Stimulated activated CD8-positive, alpha-beta memory T cell treated with anti-CD3 and anti-CD28 coated beads, Interleukin-4, amount 100 ng/mL, for 4 hours (primary cell): ENCODE measurements at places on chromosomes 2 and 18.

- no peak for DNase-seq
Observed at GRCh38 chr2:19864381-19864780, 37.4 kb downstream of the TTC32 start.

GRCh38 chr2:181677912-181678586 is 2.3 kb downstream of the NEUROD1 start:
- no peak for DNase-seq

DNA sequence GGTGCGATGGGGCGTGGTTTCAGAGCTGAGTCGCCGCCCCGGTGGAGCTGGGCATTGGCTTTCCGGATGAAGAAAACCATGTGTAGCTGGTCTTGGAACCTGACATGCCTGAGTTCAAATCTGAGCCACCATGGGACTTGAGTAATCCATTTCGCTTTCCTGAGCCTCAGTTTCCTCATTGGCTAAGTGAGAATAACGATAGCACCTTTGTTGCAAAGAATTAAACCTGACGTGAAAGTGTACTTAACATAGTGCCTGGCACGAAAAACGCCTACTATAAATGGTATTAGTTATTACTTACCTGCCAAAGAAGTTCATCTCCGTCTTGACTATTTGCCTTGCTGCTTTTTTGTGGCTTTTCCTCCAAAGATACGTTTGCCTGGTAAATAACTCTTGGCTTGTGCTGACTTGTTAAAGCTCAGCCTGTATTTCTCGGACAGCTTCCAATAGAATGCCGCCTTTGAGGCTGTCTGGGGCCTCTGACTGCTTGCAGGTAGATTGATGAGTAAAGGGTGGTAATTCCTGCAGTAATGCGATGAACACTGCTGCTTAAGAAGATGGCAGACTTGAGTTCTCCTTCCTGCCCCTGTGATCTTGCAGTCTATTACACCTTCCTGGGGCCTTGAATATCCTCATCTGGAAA is 1.3 kb downstream of the CDCA7 start:
- DNase-seq = no peak

- no peak for DNase-seq
Observed at GRCh38 chr2:218161644-218162043, 5.1 kb downstream of the CXCR1 start.

DNA sequence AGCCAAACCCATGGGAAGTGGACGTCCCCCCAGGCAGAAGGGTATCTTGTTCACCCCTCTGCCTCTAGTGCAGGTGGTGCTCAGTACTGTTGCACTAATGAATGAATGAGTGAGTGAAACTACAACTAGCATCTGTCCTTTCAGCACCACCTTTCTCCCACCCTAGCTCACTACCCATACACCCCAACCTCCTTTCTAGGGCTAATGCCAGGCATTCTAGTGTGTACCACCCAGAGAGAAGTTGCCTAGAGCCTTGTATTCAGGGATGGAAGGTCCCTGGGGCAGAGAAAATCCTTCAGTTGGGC is 22.5 kb downstream of the CCT7 start:
- DNase-seq = no peak

GRCh38 chr18:22170421-22171257 is 1.2 kb downstream of the GATA6 start:
- DNase-seq = no peak

GRCh38 chr2:200765995-200766660 is 45.6 kb upstream of the BZW1 start:
- DNase-seq = no peak

GRCh38 chr2:28101892-28102291 is 211.4 kb downstream of the BABAM2 start:
- no peak for DNase-seq

DNA sequence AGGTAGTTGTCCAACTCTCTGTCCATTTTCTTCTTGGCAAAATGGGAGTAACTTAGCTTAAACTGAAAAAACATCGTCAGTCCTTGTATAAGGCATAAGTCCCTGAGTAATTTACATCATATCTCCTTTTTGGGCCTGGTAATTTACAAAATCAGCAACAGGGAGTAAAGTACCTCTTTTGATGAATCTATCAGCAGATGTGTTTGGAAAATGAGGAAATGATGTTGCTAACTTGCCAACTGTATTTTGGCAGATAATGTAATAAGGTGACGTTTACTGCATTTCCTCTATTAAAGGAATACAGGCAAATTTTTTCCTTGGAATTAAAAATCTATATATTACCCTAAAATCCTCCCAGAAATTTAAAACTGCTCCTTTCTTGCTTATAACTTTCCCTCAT is 29.2 kb downstream of the ANKRD44 start:
- DNase-seq = no peak

DNA sequence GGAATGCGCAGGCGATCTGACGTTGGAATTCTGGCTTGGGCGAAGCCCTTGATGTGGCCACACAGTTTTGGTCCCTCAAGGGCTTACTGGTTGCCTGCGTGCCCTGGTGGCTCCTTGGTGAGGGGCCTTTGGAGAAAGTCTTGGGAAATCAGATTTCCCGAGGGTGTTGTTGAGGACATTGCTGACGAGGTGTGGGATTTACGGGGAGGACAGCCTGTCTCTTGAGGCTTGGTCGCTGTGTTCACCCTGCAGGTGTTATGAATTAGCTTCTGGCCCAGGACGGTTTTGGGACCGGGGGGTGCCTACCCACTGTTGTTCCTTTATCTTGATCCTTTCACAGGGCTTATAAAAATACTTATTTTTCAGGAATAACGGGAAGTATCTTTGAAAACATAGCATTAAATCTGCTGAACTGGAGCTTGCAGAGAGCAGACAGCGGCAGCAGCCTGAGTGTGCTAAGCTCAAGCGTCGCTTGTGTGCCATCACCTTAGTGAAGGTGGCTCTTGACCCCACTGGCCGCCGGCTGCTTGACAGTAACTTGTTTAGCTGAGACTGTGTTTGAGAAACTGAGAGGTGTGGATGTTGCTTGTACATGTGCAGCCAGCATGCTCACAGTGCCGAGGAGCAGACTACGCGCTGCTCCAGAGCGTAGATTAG is 4.2 kb downstream of the CTDP1 start:
- no peak for DNase-seq

GRCh38 chr2:21198637-21199036 is 74.9 kb downstream of the TDRD15 start:
- no peak for DNase-seq

DNA sequence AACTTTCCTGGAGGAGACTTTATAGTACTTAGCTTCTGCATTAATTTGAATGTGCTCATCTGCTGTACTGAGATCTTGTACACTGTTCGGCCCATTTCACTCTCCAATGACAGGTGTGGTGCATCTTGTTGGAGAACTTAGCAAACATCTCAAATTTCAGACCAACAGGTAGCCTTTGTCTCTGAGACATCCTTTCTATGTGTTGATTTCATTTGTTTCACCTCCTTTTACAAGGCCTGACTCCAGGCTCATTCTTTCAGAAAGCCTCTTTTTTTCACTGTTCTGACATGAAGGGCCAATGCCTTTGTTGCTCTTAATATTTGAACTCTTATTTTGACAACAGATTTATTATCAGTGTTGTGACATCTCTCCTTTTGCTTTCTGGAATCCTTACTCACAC is 271.8 kb upstream of the FANCL start:
- DNase-seq = no peak

GRCh38 chr2:30216157-30216556 is 15.2 kb upstream of the LBH start:
- no peak for DNase-seq

DNA sequence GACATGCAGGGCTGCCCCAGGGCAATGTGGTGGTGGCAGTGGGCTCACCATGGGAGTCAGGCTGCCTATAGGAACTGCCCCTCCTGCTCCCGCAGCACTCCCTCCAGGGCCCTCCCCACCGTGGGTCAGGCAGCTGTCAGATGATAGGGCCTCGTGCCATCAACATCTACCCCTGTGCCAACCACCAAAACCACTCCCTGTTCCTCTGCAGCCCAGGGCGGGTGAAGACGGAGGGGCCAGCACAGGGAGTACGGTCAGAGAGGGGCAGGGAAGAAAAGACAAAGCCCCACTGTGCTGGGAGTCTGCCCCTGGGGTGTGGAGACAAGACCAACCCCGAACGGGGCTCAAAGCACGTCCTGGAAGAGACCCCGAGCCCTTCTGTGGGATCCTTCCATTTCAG is 97.4 kb downstream of the TNS1 start:
- DNase-seq = no peak

- DNase-seq = no peak
Observed at GRCh38 chr18:80229766-80230745, 17.3 kb downstream of the PARD6G start.

DNA sequence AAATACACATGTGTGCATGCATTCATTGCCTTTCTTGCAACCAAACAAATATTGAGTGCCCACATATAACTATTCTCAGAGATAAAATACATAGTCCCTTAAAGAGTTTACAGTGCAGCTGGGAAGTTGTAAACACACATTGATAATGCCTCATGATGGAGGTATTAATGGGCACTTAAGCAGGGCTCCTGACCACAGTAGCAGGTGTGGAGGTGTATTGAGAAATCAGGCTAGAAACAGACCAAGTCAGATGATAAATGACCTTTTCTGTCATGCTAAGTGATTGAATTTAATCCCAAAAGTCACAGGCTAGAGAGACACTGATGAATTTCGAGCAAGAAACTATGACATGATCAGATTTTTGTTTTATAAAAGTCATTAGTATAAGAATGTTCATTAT is 157.7 kb downstream of the ZNF385B start:
- DNase-seq = no peak

DNA sequence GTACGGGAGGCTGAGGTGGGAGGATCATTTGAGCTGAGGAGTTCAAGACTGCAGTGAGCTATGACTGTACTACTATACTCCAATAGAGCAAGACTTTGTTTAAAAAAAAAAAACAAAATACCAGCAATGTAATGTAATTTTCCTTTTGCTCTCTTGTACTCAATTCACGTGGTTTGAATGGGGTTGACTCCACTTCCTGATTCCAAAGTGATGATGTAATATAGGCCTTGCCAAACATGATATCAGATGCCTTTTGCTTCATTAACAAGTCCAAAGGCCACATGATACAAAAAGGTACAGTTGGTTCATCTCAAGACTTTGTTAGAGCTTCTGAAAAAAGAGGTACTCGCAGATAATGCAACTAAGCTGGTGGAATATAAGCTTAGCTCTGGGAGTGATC is 321.8 kb downstream of the ZEB2 start:
- DNase-seq = no peak

DNA sequence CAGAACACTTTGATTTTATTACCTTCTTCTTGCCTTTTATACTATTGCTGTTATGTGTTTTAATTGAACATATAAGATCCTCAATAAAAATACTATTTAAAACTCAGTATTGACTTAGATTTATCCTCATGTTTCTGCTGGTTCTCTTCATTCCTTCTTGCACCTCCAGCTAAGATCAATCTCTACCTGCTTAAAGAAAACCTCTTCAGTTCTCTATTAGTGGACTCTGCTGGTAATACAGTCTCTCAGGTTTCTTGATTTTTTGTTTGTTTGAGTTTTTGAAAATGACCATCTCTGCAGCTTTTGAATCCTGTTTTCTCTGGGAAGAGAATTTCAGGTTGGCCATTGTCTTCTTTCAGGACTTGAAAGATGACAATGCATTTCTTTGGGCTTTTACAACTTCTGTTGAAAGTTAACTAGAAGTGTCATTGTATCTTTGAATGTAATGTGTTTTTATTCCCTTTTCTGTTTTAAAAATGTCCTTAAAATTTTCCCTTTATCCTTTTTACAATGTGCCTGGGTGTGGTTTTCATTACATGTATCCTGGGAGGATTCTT is 29.8 kb upstream of the TMEM131 start:
- no peak for DNase-seq

GRCh38 chr2:156907806-156908205 is 349.7 kb upstream of the GALNT5 start:
- no peak for DNase-seq

GRCh38 chr2:17125989-17126620 is 392.1 kb downstream of the RAD51AP2 start:
- DNase-seq = no peak

DNA sequence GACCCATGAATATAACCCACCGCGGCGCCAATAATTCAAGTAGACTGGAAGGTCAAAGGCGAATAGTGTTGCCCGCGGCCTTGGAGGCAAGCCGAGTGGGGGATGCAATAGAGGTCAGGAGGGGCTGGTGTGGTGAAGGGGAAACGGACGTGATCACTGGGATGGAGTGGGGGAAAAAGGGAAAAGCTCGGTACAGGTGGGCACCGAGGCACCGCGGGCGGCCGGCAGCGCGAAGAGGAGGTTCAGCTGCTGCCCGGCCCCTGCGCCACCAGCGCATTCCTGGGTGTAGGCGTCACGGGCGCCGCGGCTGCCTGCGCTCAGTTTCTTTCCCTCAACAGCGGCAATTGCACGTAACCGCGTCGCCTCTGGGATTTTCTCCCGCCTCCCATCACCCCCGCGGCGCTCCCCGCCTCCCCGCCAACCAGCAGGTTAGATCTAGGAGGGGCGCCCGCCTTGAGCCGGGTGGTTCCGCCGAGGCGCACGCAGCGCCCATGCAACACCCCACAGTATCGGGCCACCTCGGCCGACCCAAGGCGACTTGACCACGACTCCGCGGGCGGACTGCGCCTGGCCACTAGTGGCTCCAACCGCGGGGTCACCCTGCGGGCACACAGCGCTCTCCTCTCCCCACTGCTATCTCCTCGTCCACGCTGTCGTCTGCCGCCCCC is 1.5 kb downstream of the RND3 start:
- no peak for DNase-seq

GRCh38 chr18:58175122-58175785 is 131.2 kb downstream of the NEDD4L start:
- no peak for DNase-seq

GRCh38 chr2:129827311-129828090 is 152.0 kb upstream of the RAB6C start:
- DNase-seq = no peak

DNA sequence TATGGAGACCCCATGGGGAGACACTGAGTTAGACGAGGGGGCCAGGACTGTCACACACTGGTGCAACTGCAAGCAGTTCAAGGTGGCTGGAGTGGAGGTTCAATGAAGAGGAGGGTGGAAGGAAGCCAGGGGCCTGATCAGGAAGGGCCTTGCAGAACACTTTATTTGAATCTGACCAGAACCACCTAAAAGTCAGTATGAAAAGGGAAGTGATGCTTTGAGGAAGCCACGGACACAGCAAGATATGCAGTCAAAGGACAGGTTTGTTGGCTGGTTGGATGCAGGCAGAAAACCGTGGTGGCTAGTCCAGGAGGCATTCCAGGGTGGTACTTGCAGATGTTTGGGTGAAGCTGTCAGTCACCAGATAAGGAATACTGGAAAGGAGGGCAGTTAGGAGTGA is 3.5 kb upstream of the FAM124B start:
- DNase-seq = no peak

- no peak for DNase-seq
Observed at GRCh38 chr2:196217116-196217515, 45.7 kb upstream of the STK17B start.

DNA sequence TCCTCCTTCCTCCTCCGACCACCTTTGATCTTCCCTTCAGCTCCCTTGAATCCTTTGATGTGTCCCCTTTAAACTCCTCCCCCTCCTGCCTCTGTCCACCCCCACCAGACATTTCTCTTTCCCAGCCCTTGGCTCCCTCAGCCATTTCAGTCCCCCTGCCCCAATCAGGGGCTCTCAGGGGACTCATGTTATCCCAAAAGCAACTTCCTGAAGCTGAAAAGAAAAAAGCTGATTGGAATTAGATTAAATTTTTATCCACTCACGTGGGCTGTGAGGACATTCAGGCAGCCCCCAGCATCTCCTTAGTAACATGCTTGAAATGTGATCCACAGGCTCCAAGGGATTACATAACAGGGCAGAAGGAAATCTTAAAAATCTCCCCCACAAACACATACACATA is 81.3 kb downstream of the NEURL3 start:
- no peak for DNase-seq
